ENCODE measurements at places on chromosomes 2 and 18.

GRCh38 chr2:150473767-150474166, 13.7 kb downstream of the RND3 start:
- DNase-seq, result no peak

GRCh38 chr2:64219149-64219548, 74.9 kb upstream of the PELI1 start:
- DNase-seq, result no peak

DNA sequence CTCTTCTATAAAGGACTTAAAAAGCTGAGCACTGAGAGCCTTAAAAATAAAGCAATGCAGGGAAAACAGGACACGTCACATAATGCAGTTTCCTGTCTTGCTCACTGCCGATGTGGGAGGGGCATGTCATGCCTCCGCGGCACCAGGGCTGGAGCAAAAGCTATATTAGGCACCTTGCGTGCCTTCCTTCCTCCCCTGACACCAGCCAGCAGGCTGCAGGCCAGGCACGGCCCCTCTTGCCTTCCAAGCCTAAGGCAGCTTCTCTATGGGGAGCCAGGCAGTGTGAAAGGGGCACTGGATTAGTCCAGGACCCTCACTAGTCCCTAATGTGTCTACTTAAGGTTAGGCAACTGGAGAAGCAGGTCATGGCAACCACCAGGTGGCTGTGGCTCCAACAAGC, 26.3 kb downstream of the MRPL35 start:
- DNase-seq, result no peak

- no peak for DNase-seq
Observed at GRCh38 chr2:46748121-46748520, 167.5 kb downstream of the MCFD2 start.

GRCh38 chr2:227627769-227628168, 10.5 kb downstream of the SCYGR4 start:
- DNase-seq, result no peak

GRCh38 chr2:64586883-64587481, 62.9 kb downstream of the AFTPH start:
- no peak for DNase-seq

GRCh38 chr2:20913491-20913890, 90.6 kb upstream of the LDAH start:
- no peak for DNase-seq

- no peak for DNase-seq
Observed at GRCh38 chr18:3079653-3080052, 66.7 kb upstream of the LPIN2 start.
